Activated CD8-positive, alpha-beta memory T cell treated with anti-CD3 and anti-CD28 coated beads for 1 hour (primary cell): ENCODE measurements at places on chromosomes 2 and 18.

DNA sequence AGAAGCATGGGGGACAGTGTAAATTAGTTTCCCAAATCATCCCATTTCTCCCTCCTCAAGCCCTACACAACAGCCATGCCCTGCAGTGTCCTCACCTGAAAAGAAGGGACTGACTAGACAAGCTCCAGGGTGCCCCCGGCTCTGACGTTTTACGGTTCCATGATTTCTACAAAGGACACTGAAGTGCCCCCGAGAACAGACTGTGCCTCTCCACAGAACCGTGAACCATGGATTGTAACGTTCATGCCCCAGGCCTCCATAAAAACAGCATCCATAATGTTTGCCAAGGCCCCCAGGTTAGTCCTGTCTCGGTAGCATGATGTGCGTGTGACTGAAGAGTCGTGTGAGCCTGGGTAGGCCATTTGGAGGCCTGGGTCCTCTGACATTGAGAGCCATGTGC lies 7.0 kb upstream of the ACOXL start:
- DNase-seq, result no peak

GRCh38 chr2:191912764-191913163 lies 65.9 kb upstream of the CAVIN2 start:
- DNase-seq, result no peak

- no peak for DNase-seq
Observed at GRCh38 chr18:61637319-61637718, 255.5 kb downstream of the RNF152 start.

GRCh38 chr18:73235491-73235890 lies 367.7 kb upstream of the NETO1 start:
- no peak for DNase-seq

- DNase-seq, result no peak
Observed at GRCh38 chr2:195044801-195045200, 612.2 kb upstream of the SLC39A10 start.

- no peak for DNase-seq
Observed at GRCh38 chr2:48089644-48090043, 183.3 kb upstream of the FBXO11 start.
